ENCODE measurements at places on chromosomes 3 and 15. TPM values are rescaled to one million over a fixed set of nuclear protein-coding genes. Genes with fewer than 3 reads are reported as not detected.

GRCh38 chr15:70153921-70154717 is 56.4 kb upstream of the TLE3 start:
- H3K4me1 ChIP-seq = peaks cover 4% of the 10 kb centered on the region
- H3K36me3 ChIP-seq = no peaks in the 10 kb centered on the region
- DNase-seq = no peak
- H3K4me3 ChIP-seq = no peak overlapping the region
- no peak overlapping the region for H3K27ac ChIP-seq

Gene WDR93
- total RNA-seq = not detected

Gene SLC6A1
- 34.4 TPM for total RNA-seq

GRCh38 chr3:33758864-33759263 is 39.6 kb upstream of the PDCD6IP start:
- no peak for DNase-seq
- H3K27ac ChIP-seq = no peak overlapping the region
- no peaks in the 10 kb centered on the region for H3K36me3 ChIP-seq
- H3K4me3 ChIP-seq = no peak overlapping the region

GRCh38 chr3:73559749-73560148 is 65.0 kb downstream of the PDZRN3 start:
- H3K4me1 ChIP-seq = no peaks in the 10 kb centered on the region
- no peak overlapping the region for H3K4me3 ChIP-seq
- no peak overlapping the region for H3K27ac ChIP-seq
- H3K27me3 ChIP-seq = no peaks in the 10 kb centered on the region

DNA sequence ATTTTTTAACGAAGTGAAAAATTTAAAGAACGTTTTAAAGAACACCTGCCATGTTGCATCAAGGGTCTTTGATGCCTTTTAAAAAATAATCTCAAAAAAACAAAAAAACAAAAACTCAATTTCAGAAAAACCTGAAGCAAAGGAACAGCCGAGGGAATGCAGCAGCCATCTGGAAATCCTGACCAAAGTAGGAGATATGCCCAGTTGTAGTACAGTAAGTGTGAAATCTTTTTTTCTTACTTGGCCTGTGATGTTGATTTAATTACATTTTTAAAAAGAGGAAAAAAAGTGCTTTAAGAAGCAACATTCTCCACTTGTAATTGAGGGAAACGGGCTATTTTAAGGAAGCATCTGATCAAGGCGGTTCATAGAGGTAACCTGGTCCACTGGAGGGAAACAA is 213.7 kb upstream of the GAP43 start:
- H3K4me1 ChIP-seq = no peaks in the 10 kb centered on the region
- no peak for DNase-seq

GRCh38 chr15:95401587-95401986 is 928.9 kb upstream of the NR2F2 start:
- no peaks in the 10 kb centered on the region for H3K4me1 ChIP-seq
- peak overlapping the region; percentile 1 for H3K27ac ChIP-seq
- no peak for DNase-seq
- no peaks in the 10 kb centered on the region for H3K27me3 ChIP-seq
- H3K36me3 ChIP-seq = no peaks in the 10 kb centered on the region
- H3K4me3 ChIP-seq = no peak overlapping the region

Gene CLDN18
- 0.38 TPM for total RNA-seq

DNA sequence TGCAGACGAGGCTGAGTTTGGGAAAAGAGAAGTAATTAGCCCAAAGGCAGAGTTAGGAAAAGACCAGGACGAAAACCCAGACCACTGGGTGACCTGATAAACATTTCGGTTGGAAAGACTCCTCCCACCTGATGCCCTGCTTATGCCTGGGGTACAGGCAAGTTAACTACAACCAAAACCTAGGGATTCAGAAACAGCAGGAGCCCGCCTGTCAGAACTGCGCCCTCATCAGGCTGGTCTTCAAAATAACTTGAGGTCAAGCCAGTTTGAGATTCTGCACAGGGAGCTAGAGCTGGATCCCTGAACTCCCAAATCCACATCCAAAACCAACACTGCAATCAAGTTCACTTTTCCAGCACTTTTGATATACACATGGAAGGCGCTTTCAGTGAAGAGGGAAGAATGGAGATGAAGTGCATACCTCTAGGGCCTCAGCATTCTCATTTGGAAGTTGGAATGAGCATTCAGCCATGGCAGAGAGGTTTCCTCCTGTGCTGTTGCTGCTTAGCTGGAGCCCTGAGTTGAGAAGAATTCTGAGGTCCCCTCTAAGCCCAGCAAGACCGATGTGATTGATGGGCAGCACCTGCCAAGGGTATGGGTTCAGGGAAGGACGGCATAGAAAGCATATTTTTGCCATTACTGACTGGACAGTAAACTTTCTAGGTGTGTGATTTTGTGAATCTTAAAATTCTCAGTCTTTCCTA is 11.6 kb downstream of the TSEN2 start:
- H3K36me3 ChIP-seq = peaks cover 100% of the 10 kb centered on the region
- H3K4me3 ChIP-seq = no peak overlapping the region
- H3K4me1 ChIP-seq = no peaks in the 10 kb centered on the region

Gene SGO1
- total RNA-seq = 1.3 TPM

DNA sequence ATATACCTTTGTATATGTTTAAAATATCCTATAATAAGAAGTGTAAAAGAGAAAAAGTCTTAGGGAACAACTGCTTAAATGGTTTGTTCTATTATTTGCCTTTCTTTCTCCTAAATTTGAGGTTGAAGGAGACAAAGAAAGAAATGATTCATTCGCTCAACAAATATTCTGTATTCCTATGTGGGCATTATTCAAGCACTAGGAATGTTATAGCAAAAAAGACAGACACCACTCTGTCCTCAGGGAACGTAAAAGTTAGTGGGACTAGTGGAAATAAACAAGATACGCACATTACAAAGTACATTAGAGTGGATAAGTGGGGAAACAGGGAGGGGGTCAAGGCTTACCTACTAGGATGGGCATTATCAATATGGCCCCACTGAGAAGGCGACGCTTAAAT is 332.2 kb downstream of the LPP start:
- H3K4me1 ChIP-seq = peaks cover 15% of the 10 kb centered on the region
- no peak overlapping the region for H3K27ac ChIP-seq
- H3K4me3 ChIP-seq = no peak overlapping the region
- H3K36me3 ChIP-seq = peaks cover 3% of the 10 kb centered on the region
- no peaks in the 10 kb centered on the region for H3K27me3 ChIP-seq

- H3K4me1 ChIP-seq = peaks cover 22% of the 10 kb centered on the region
- DNase-seq = no peak
- H3K27me3 ChIP-seq = no peaks in the 10 kb centered on the region
- peak overlapping the region; percentile 68 for H3K27ac ChIP-seq
- H3K4me3 ChIP-seq = no peak overlapping the region
These were observed 107.1 kb upstream of the ICE2 start for GRCh38 chr15:60585743-60586708.

DNA sequence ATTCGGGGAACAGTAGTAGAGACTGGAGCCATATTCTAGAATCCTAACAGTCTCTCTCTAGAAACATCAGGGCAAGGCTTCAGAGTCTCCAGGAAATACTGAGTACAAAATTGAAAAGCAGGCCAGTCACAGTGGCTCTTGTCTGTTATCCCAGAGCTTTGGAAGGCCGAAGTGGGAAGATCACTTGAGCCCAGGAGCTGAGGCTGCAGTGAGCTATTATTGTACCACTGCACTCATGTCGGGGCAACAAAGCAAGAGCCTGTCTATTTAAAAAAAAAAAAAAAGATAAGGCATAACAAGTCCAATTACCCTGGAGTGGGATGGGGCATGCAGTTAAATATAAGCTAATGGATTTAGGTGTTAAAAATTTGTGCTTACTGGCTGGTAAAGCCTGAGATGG is 79.0 kb downstream of the SEMA6D start:
- no peaks in the 10 kb centered on the region for H3K36me3 ChIP-seq
- H3K27me3 ChIP-seq = no peaks in the 10 kb centered on the region
- H3K27ac ChIP-seq = no peak overlapping the region
- no peaks in the 10 kb centered on the region for H3K4me1 ChIP-seq

DNA sequence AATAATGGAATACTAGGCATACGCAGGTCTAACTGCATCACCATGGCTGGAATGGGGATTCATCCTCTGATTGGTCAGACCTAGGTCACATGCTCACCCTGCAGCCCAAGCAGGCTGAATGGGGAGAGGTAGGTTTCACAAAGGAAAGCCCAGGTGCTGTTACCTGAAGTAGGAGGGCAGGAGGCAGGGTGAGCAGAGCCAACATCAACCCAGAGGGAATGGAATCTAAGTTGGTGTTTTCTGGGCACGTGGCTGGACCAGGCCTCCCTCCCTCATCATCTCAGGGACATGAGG is 6.7 kb upstream of the H1-8 start:
- no peaks in the 10 kb centered on the region for H3K36me3 ChIP-seq
- no peak overlapping the region for H3K27ac ChIP-seq
- no peaks in the 10 kb centered on the region for H3K27me3 ChIP-seq
- DNase-seq = no peak
- H3K4me1 ChIP-seq = no peaks in the 10 kb centered on the region

Gene SERINC4
- not detected for total RNA-seq

GRCh38 chr3:136838641-136839555 is 20.0 kb downstream of the SLC35G2 start:
- DNase-seq = no peak
- no peak overlapping the region for H3K4me3 ChIP-seq
- H3K27me3 ChIP-seq = no peaks in the 10 kb centered on the region
- peaks cover 6% of the 10 kb centered on the region for H3K36me3 ChIP-seq
- no peak overlapping the region for H3K27ac ChIP-seq

DNA sequence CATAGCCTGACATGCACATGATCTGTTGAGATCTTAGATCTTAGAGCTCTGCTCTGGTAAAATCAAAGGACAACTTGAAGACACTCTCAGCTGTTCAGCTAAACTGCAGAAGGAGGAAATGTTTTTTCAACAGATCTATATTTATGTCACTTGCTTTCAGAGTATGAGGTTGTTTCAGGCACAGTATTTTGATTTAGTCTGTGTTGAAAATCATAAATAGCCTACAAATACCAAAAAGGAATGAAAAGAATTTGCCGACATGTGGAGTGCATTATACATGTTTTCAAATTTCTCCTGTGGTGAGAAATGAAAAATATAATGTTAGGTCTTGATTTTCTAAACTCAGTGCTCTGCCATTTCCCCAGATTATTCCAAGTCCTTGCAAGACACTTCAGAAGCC is 1118.4 kb downstream of the TBL1XR1 start:
- H3K27me3 ChIP-seq = no peaks in the 10 kb centered on the region
- H3K4me1 ChIP-seq = no peaks in the 10 kb centered on the region
- DNase-seq = no peak
- no peak overlapping the region for H3K4me3 ChIP-seq
- no peaks in the 10 kb centered on the region for H3K36me3 ChIP-seq
- H3K27ac ChIP-seq = no peak overlapping the region

Gene CCDC39
- total RNA-seq = not detected

DNA sequence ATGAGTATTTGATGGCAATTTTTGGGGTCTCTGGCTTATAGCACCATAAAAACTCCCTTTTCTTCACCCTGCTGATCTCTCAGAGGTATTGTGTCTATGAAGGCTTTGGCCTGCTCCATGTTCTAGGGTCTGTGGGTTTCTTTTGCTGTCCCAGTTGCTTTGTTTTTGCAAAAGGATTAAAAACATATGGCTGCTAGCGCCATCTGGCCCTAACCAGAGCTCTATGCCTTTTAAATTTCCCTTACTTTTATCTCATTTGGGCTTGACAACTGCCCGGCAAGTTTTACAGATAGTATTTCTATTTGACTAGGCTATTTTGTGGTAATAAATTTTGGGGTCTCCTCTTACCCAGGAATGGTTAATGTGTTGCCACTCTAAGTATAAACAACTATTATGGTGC is 6.4 kb upstream of the GHRL start:
- DNase-seq = no peak
- H3K4me3 ChIP-seq = no peak overlapping the region
- no peaks in the 10 kb centered on the region for H3K27me3 ChIP-seq
- H3K4me1 ChIP-seq = no peaks in the 10 kb centered on the region
- no peak overlapping the region for H3K27ac ChIP-seq
- H3K36me3 ChIP-seq = peaks cover 20% of the 10 kb centered on the region

GRCh38 chr15:55281517-55282228 is 7.9 kb downstream of the RAB27A start:
- peaks cover 23% of the 10 kb centered on the region for H3K4me1 ChIP-seq
- H3K36me3 ChIP-seq = no peaks in the 10 kb centered on the region
- H3K4me3 ChIP-seq = no peak overlapping the region
- no peaks in the 10 kb centered on the region for H3K27me3 ChIP-seq

GRCh38 chr3:78035131-78035641 is 995.3 kb downstream of the ROBO2 start:
- H3K27me3 ChIP-seq = no peaks in the 10 kb centered on the region
- no peak overlapping the region for H3K27ac ChIP-seq
- DNase-seq = no peak
- H3K36me3 ChIP-seq = no peaks in the 10 kb centered on the region
- H3K4me3 ChIP-seq = no peak overlapping the region

GRCh38 chr3:18425641-18426257 is 610 bp upstream of the SATB1 start:
- H3K27me3 ChIP-seq = no peaks in the 10 kb centered on the region
- peak overlapping the region; percentile 97 for H3K4me3 ChIP-seq
- H3K27ac ChIP-seq = peak overlapping the region; percentile 87
- no peaks in the 10 kb centered on the region for H3K36me3 ChIP-seq
- H3K4me1 ChIP-seq = peaks cover 37% of the 10 kb centered on the region

Gene TMEM40
- total RNA-seq = 44.1 TPM
